ENCODE measurements at places on chromosomes 7 and 10. TPM values are rescaled to one million over a fixed set of nuclear protein-coding genes. Genes with fewer than 3 reads are reported as not detected.

IGF2BP3 gene
- total RNA-seq, result 32.5 TPM

OPTN gene
- 64.9 TPM for total RNA-seq

TACC2 gene
- 79.2 TPM for total RNA-seq

NME8 gene
- not detected for total RNA-seq

TRDMT1 gene
- total RNA-seq, result 2.2 TPM

ARMC3 gene
- 0.74 TPM for total RNA-seq

ERLIN1 gene
- total RNA-seq, result 59.5 TPM

RAPGEF5 gene
- total RNA-seq, result 0.16 TPM

PON1 gene
- total RNA-seq, result 1.0 TPM

DDX56 gene
- 125 TPM for total RNA-seq

PRLHR gene
- total RNA-seq, result not detected

FAM25A gene
- not detected for total RNA-seq

TMEM178B gene
- 1.5 TPM for total RNA-seq

GPR26 gene
- total RNA-seq, result not detected

PPIA gene
- total RNA-seq, result 5,192 TPM

HSPA12A gene
- total RNA-seq, result 9.7 TPM

Measured in A549 treated with Mapracorat at 1 μM for 4 hours (cell line).